ENCODE measurements at places on chromosomes 3 and 15. TPM values are rescaled to one million over a fixed set of nuclear protein-coding genes. Genes with fewer than 3 reads are reported as not detected.

DNA sequence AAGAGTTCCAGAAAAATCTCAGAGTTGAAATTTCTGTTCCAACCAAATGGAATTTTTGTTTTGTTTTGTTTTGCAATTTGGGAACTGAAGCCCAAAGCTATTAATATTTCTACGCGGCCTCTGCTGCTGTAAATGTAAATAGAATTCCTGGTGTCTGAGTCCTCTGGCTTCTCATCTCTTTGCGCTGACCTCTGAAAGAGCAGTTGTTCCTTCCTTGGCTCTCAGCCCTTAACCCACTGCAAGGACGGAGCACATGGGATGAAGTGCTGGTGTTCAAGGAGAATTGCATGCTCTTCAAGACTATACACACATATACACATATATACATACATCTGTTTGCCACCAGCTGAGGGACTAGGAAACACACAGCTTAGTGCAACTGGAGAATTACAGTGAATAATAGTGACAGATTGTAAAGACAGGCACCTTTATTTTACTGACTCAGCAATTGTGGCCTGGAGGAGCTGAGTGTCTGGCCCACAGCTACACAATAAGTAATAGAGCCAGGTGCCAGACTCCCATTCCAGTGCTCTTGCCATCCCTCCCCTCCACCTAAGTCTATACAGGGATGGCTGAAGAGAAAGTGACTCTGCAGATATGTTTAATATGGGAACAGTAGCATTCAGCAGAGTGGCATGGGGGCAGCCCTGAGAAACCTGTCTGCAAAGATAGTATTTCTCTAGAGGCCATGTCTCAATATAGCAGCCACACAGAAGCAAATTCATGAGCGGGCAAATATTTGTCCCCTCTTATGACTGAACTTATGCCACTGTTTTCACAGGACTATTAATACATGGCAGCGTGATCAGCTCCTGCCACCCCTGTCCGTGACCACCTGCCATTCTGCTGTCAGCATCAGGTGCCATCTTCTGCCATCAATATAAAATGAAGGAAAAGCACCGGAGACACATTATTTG is 42.3 kb downstream of the NEK10 start:
- no peak for DNase-seq

DNA sequence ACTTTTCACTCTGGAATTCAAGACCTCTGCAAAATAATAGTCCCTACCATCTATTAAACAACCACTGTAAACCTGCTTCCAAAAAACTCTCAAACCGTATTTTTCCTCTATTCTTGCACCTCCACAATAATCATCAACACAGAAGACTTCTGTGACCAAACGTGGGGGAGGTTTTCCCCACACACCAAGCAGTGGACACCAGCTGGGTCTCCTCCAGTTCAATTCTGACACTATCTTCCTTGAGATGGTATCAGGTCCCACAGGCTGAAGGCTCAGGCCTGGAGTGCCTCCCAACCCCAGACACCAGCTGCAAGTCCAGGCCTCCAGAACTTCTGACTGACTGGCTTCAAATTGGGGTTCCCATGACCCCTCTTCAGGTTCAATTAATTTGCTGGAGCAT is 89.6 kb upstream of the RAP2B start:
- DNase-seq = no peak

DNA sequence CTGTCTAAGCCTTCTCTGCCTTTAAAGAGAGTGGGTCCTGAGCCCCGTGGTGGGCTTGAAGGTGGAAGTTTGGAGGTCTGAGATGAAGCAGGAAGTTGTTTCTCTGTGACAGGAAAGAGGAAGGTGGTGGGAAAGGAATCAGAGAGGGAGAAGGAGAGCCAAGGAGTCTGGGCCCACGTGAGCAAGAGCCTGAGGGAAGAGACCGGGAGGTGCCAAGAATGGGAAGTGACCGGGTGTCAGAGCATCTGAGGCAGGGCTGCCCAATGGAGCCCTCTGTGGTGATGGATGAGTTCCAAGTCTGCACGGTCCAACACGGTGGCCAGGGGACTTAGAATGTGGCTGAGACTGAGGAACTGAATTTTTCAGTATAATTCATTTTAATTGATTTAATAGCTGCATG is 24.6 kb downstream of the ALDH1L1 start:
- DNase-seq = no peak

DNA sequence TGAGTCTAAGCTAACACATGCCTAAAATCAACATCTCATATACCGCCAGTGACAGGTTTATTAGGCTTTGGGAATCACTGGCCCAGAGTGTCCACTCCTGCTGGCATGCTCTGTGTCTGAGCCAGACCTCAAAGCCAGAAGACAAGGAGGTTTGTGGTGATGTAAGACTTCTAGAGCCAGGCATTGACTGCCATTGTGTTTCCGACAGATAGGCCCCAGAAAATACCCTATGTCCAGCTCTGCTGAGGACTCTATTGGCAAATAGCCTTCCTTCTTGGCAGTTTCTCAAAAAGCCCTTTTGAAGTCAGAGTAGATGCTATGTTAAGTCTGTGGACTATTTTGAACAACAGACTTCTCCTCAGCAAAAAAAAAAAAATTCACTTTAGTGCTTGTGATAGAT is 181.9 kb upstream of the UBE2E1 start:
- no peak for DNase-seq

The FRMD4B gene
- total RNA-seq = 57.8 TPM

The LHFPL4 gene
- total RNA-seq = not detected

DNA sequence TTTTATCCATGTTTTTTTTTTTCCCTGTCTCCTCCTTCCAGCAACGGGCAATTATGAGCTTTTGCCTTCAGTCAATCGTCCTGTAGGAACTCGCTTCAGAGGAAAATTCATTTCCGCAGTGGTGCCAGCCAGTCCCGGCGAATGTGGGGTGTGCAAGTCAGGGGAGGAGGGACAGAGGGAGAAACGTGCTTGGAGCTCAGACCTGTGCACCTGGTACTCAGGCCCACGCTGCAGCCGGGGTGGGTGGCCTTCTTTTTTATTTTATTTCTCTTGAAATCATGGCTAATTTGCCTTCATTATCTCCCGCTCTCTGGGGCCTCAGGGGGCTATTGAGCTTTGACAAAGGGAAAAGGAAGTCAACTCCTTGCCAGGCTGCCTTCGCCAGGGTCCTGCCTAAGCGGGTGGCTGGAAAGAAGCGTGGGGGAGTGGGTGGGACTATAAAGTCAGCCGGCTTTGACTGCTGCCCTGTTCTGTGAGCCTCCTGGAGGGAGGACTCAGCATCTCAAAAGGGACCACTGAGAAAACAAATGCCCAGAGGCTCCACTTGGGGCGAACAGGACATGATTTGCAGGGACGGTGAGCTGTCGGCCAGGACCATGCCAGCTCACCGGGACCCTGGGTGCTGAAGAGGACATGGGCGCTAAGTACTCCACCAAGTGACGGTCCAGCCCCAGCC is 5.5 kb downstream of the GRIP2 start:
- no peak for DNase-seq

DNA sequence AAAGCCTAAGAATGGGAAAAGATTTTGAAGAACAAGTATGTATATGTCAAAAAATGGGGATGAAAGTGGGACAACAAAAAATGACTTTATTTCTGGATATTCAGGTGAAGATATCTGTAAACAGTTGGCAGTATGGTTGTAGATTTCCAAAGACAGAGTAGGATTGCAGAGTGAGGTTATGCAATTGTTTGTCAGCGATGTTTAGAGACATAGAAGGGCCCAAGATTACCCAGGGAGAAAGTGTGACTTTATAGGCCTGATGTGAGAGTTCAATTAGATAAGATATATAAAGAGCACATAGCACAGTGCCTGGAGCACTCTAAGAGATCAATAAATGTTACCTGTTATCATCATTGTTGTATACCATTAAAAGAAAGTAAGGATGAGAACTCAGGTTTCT is 319.8 kb downstream of the DOCK3 start:
- DNase-seq = no peak

DNA sequence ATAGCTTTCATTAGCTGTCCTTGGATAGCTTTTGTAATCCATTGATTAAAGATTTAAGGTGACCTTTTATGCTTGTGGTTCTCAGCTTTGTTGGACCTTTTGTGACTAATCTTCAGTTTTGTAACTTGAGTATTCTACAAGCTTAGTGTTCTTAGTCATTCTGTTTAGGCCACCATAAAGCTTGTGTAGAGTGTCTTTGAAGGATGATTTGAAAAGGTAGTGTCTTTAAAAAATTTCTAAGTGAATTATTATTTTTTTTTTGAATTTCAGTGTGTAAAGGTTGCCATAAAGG is 7.5 kb downstream of the MORF4L1 start:
- DNase-seq = no peak

- DNase-seq = peak; percentile 67
These were observed 961 bp downstream of the HAPLN3 start for GRCh38 chr15:88894348-88894818.

The PLSCR2 gene
- total RNA-seq = not detected

The DOCK3 gene
- 0.43 TPM for total RNA-seq

The IMPG2 gene
- 0.20 TPM for total RNA-seq

The CGNL1 gene
- total RNA-seq = 81.8 TPM

The WDR93 gene
- total RNA-seq = 2.4 TPM

DNA sequence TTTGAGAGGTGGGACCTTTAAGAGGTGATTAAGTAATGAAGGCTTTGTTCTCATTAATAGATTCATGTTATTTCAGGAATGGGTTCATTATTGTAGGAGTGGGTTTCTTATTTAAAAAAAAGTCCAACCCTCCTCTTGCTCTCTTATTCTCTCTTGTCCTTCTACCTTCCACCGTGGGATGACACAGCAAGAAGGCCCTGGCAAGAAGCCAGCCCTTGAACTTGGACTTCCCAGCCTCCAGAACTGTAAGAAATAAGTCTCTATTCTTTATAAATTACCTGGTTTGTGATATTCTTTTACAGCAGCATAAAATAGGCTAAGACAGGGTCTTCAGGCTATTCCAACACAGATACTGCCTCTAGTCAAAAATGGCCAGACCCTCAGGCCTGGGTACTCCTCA is 62.2 kb downstream of the MYLK start:
- DNase-seq = no peak

DNA sequence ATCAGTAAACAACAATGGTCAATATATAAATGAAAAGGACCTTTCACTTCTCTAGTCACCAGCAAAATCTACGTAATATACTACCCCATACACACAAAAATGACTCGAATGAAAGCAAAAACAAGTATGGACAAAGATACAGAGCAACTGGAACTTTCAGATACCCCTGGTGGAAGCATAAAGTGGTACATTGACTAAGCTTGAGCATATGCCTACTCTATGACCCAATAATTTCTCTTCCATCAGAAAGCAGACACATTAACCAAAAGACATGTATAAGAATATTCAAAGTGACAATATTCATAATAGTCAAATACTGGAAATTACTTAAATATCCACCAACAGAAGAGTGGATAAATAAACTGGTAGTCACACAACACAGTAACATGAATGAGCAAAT is 86.0 kb downstream of the EFL1 start:
- DNase-seq = no peak

DNA sequence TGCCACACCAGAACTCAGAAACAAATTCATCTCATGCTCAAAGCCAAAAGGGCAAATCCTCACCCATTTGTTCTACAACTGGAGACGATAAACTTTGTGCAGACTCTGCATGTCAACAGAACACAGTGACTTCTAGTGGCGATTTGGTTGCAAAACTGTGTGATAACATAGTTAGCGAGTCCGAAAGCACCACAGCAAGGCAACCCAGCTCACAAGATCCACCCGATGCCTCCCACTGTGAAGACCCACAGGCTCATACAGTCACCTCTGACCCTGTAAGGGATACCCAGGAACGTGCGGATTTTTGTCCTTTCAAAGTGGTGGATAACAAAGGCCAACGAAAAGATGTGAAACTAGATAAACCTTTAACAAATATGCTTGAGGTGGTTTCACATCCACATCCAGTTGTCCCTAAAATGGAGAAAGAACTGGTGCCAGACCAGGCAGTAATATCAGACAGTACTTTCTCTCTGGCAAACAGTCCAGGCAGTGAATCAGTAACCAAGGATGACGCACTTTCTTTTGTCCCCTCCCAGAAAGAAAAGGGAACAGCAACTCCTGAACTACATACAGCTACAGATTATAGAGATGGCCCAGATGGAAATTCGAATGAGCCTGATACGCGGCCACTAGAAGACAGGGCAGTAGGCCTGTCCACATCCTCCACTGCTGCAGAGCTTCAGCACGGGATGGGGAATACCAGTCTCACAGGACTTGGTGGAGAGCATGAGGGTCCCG is 199.7 kb downstream of the AKAP13 start:
- DNase-seq = no peak

The GPR149 gene
- total RNA-seq = not detected

The MYRIP gene
- total RNA-seq = 1.8 TPM

DNA sequence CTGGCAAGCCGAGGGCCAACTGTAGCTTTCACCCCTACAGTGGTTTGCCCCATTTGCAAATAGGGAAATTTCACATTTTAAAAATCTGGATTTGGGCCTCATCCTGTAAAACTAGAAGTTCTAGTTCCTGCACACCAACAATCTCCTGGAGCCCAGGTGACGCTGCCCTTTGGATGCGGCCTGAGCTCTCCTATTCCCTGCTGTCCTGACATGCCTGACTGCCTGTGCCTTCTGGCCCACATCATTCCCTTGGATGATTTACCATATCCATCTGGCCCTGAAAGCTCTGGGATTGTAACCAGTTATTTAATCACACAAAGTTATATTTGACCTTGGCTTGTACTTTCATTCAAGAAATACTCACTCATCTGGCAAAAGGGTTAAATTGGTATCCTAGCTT is 272.3 kb downstream of the ARRDC4 start:
- DNase-seq = no peak

Measured in upper lobe of left lung (tissue), 6 donors.